ENCODE measurements at places on chromosomes 7 and 10. TPM values are rescaled to one million over a fixed set of nuclear protein-coding genes. Genes with fewer than 3 reads are reported as not detected.
A peak's percentile ranks its signal among the peaks of the same experiment; 100 is the strongest.

NKX2-3 gene
- not detected for total RNA-seq

CYP2C19 gene
- total RNA-seq: not detected

GPR15LG gene
- total RNA-seq: not detected

SEPTIN7 gene
- 171 TPM for total RNA-seq

STEAP2 gene
- 22.2 TPM for total RNA-seq

PRKG1 gene
- total RNA-seq: 31.1 TPM

CPA4 gene
- 6.0 TPM for total RNA-seq

FOXI2 gene
- not detected for total RNA-seq

AKR1C1 gene
- 174 TPM for total RNA-seq

ACTR1A gene
- total RNA-seq: 107 TPM

UNCX gene
- total RNA-seq: not detected

- no peak for DNase-seq
Observed at GRCh38 chr10:78672918-78673317, 395.8 kb upstream of the ZMIZ1 start.

GRCh38 chr10:129631006-129631405 lies 164.0 kb downstream of the MGMT start:
- no peak for DNase-seq

DNA sequence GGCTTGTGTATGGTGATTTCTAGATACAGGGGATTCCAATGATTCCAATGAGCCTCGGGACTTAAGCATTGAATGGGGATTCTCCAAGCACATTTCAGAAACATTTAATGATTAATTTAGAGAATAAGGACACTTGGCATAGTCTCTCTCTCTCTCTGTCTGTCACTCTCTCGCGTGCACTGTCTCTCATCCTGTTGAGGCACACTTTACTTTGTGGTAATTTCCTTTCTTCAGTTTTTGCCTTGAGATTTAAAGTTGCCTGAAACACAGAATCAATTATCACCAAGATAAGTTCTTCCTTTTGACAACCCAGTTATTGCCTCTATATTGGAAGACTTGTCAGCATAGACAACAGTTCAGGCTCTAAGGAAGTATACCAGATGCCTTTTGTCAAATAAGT lies 131.6 kb downstream of the ARID5B start:
- DNase-seq: no peak

DNA sequence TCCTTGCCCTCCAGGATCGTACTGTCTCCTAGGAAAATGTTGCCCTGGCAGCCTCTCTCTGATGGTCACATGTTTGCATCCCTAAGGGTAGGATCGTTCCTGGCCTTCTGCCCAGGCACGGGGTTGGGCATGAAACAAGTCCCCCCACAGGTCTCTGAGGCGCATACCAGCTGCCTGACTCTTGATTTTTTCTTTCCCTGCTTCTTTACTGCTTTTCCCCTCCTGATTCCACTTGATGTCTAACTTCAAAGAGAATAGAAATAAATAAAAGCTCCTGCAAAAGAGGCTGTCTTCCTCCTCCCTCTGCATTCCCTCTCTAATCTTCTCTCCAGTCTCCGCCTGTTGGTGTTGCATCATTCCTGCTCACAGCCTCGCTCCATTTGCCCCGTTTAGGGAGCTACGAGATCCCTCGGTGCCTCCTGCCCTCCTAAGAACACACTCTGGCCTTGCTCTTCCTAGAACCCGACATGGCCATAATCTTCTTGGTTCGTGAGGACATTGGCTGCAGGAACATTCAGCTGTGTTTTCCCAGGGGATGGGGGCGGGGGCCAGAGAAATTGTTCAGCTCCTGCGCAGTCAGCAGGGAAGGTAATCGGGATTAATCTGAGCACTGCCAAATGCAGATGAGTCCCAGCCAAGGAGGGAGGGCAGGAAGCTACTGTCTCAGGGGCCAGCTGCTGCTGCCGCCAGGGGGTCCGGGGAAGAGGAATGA lies 26.0 kb downstream of the LEP start:
- no peak for DNase-seq

DNA sequence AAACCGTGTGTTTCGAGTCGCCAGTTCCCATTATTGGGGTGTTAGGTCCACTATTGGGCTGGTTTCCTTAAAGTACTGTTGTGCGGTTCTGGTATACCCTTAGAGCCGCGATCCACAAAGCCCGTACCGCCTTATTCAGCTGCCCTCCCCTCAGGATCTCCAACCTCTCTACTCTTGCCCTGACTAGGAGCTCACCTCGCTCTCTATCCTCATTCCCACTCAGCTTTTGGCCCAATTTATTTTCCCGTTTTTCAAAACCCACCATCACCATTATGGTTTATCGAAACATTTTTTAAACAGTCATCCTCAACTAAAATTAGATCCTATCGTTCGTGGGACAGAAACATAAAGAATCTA lies 461 bp upstream of the ETV1 start:
- DNase-seq: no peak

DNA sequence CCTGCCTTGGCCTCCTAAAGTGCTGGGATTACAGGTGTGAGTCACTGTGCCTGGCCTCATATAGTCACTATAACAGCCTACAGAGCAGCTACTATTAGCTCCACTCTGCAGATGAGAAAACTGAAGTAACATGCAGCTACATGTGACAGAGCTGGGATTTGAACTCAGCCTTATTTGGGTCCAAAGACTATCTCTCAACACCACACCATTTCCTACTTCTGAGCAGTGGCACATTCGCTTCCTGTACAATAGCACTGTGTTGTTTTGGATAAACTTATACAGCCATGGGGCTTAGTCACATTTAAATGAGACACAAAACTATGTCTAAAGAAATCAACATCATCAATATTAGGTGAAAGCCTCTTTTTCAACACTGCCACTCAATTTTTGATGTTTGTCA lies 69.8 kb upstream of the DNAJB12 start:
- DNase-seq: no peak

- DNase-seq: no peak
Observed at GRCh38 chr7:40015790-40016296, 65.8 kb downstream of the CDK13 start.

GRCh38 chr7:28933846-28934320 lies 24.2 kb downstream of the TRIL start:
- DNase-seq: no peak

DNA sequence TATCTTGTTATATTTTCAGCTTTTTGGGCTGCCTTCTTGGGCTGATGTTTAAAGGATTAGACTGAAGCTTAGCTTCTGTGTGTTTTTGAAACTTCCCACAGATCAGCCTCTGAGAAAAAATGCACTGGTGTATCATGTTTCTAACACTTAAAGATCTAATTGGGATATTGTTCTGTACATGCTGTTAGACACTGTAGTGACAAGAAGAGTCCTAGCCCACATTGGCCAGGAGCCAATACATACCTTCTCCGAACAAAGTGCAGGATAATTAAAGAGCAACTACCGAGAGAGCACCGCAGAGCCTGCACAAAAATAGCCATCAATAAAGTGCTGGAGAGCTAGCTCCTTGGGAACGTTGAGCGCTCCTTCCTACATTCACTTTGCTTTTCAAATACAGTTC lies 289.4 kb upstream of the SP8 start:
- no peak for DNase-seq

GRCh38 chr10:69961881-69962745 lies 90.5 kb upstream of the MACROH2A2 start:
- peak; percentile 51 for DNase-seq

DNA sequence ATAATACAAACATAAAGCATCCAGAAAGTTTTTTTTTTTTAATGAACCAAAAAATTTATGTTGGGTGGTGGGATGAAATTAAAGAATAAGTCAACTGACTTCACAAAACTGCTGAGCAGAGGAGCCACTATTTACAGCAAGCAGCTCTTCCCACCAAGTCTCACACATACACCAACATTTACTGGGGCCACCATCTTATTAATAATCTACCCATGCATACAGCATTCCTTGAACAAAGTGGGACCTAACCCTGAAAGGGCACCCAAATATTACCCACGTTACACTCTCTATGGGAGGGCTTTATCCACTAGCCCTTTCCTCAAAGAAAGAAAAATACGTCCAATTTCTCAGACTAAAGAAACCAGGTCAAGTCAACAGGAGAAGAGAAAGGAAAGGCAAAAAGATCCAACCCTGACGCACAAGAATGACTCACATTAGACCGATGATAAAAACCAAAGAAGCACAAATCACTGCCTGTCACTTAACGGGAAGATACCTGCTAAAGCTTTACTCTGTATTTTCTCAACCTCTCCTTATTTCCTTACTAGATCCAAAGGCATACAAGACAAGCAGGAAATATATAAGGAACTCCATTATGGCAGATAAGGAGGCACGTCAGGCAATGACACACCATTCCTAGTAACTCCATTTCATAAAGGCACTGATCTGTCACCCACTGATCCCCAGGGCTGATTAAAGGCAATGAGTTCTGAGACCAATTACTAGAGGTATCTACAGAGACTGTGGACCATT lies 141.8 kb upstream of the ASAH2 start:
- no peak for DNase-seq

- DNase-seq: no peak
Observed at GRCh38 chr7:877312-878232, 1.2 kb downstream of the GET4 start.

- no peak for DNase-seq
Observed at GRCh38 chr7:129786825-129787563, 165.8 kb downstream of the UBE2H start.

DNA sequence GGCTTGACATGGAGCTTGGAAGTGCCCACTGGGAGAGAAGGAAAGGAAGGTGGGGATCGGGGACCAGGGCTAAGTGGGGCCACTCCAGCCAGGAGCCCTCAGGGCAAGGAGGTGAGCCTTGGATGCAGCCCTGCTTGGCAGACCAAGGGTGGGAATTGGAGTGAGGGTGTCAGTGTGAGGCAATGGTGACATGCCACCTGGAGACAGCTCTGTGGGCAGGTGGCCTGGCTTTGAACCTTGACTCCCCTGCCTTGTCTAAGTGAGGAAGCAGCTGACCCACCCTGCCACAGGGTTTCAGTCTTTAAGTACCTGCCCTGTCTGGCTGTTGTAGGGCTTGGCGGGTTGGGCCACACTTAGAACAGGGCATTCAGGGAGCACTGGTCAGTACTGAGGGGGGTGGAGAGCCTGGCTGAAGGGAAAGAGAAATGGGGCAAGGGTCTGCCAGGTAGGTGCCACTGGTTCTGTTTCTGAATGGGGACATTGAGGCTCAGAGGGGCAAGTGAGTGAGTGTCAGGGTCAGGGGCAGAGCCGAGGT lies 4.8 kb downstream of the RAMP3 start:
- DNase-seq: no peak

DNA sequence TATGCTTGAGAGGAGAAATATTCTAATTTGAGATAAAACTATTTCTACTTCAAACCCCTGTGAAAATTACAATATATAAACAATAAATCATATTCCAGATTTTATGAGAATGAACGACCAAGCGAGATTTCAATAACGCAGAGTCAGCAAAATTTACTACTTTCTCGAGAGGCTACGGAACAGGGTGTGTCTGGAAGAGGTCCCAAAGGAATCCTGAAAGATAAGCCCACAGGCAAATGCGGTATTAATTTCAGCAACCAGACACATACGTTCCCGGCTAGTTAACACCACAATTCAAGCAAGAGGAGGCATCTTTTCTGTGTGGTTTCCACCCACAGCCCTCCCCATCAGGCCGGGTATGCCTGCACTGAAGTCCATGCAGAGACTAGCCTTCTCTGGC lies 26.4 kb downstream of the BEND7 start:
- DNase-seq: no peak

GRCh38 chr10:29840516-29841276 lies 205.9 kb upstream of the SVIL start:
- no peak for DNase-seq

GRCh38 chr7:17559388-17559787 lies 260.9 kb downstream of the AHR start:
- no peak for DNase-seq

GRCh38 chr10:104336821-104337467 lies 1.3 kb downstream of the ITPRIP start:
- DNase-seq: no peak

DNA sequence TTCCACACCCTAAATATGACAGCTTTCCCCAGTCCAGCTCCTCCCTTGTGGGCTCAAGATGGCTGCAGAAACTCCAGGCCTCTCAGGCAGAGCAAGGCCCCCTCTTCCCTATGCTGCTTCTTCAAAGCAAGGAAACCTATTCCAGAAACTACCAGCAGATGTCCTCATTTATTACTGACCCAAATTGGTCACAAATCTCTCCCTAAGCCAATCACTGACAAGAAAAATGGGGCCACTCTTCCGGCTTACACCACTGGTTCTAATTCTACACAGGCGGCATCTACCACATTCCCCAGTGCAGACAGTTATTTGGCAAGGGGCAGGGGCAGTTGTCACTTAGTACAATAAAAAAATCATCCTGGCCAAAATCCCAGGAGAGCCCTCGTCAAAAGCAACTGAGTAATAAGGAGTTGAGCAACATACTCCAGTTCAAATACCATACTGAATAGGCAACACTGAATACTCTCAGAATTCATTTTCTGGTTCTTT lies 150.4 kb downstream of the SFMBT2 start:
- DNase-seq: peak; percentile 92

DNA sequence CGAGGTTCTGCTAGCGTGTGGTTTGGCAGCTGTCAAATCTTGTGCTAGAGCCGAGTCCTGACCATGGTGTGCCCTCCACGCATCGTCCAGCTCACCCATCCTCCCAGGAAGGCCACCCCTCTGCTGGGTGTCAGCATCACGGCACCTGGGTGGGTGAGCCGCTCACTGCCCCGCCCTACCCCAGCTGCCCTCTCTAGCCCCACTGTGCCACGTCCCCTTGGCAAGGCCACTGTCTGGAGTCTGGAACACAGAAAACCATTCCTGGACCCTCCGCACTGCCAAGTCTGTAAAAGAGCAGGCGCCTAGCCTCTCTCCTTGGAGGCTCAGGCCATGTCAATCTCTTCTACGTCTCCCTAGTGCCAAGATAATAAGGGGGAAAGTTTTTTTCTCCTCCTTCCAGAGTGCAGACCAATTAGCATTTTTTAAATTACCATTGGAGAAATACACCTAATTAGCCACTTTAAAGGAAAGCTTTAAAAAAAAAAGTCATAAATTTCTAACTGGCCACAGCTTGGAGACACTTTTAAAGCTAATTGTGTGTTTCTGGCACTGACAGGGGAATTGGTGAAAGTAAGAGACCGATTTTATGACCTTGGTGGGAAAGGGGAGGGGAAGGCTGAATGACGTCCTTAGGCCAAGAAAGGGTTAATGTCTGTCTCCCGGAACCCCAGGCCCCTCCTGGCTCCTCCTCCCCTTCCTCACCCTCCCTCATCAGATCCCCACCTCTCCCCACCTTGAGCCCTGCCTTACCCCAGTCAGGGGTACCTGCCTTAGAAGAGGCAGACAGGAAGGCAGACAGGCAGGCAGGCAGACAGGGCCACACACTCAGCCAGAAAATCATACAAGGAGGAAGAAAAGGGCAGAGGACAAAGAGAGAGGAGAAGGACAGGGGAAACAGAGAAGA lies 151.2 kb downstream of the PLXNA4 start:
- DNase-seq: no peak

- DNase-seq: no peak
Observed at GRCh38 chr10:62748386-62748785, 56.1 kb upstream of the ADO start.

Data from right atrium auricular region (tissue), 2 donors.